H9 (cell line): ENCODE measurements at places on chromosomes 13 and 19. TPM values are rescaled to one million over a fixed set of nuclear protein-coding genes. Genes with fewer than 3 reads are reported as not detected.

DNA sequence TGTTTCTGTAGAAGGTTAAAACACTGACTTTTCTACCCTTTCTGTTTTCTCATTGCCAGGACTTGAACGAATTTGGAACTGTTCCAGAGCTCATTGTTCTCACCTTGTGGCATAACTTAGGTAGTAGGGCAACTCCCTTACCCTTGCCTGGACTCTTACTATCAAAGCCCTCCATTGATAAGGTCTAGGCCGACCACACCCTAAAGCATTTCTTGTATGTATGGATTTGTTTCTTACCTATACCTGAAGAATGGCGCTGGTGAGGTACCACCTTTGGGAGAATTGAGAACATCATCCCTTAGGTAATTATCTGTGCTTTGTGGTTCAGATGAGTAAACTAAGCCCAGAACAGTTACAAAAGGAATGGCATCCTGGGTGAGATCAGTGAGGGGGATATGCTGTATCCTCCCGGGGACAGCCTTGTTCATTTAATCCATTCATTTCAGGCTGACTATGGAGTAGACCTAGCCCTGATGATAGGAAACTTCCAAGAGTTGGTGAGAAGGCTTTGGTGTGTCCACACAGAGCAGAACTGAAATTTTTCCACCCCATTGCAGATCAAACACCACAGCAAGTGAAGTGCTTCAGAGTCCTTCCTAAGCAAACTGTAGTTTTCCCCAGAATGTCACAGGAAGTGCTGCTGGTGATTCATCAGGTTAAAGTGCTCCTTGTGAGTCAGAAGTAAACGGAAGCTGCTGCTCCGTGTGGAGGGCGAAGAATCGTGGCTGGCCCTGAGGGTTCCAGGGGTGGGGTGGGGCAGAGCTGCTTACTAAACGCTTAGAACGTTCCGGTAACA lies 113.0 kb downstream of the TEX26 start:
- H3K4me3 ChIP-seq, result no peak overlapping the region
- no peaks in the 10 kb centered on the region for H3K4me1 ChIP-seq
- H3K27ac ChIP-seq, result no peak overlapping the region
- H3K36me3 ChIP-seq, result no peaks in the 10 kb centered on the region
- H3K27me3 ChIP-seq, result no peaks in the 10 kb centered on the region
- DNase-seq, result no peak

DNA sequence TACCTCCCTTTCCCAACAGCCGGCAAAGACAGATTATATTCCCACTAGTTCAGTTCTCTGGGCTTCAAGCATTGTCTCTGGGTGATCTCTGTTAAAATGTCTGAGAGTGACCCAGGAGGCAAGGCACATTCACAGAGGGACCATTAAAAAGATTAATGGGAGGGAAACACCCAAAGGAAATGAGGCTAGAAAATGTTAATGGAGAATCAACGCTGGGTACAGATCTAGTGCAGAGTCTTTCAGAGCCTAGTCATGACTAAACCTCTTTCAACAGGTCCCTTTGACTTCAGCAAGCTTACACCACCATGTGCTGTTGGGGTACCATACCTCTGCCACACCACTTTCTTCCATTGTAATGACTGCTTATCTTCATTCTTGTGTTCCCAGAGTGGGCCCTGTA lies 358.6 kb downstream of the DCT start:
- no peaks in the 10 kb centered on the region for H3K36me3 ChIP-seq
- no peak for DNase-seq
- no peak overlapping the region for H3K4me3 ChIP-seq

DNA sequence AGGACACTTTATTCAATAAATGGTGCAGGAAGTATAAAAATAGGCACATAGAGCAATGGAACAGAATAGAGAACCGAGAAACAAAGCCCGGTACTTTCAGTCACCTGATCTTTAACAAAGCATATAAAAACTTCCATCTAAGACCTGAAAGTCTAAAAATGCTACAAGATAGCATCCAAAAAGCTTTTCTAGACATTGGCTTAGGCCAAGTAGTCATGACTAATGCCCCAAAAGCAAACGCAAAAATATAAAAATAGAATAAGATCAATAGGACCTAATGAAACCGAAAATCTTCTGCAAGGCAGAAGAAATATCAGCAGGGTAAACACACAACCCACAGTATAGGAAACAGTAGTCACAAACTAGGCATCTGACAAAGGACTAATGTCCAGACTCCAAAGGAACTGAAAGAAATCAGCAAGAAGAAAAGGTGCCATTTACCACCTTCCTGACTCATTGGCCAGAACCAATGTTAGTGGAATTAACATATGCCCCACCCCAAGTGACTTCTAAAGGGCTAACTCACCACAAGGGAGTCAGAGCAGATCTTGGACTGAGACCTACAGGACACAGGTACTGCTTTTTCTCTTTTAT lies 40.8 kb upstream of the CEACAM21 start:
- no peaks in the 10 kb centered on the region for H3K4me1 ChIP-seq
- no peak overlapping the region for H3K27ac ChIP-seq
- DNase-seq, result no peak
- no peaks in the 10 kb centered on the region for H3K36me3 ChIP-seq

GRCh38 chr13:65990684-65991083 lies 1239.5 kb downstream of the PCDH9 start:
- no peaks in the 10 kb centered on the region for H3K36me3 ChIP-seq
- DNase-seq, result no peak
- no peaks in the 10 kb centered on the region for H3K4me1 ChIP-seq
- no peak overlapping the region for H3K4me3 ChIP-seq
- no peak overlapping the region for H3K27ac ChIP-seq

The NLRP4 gene
- not detected in 2 replicates for total RNA-seq

DNA sequence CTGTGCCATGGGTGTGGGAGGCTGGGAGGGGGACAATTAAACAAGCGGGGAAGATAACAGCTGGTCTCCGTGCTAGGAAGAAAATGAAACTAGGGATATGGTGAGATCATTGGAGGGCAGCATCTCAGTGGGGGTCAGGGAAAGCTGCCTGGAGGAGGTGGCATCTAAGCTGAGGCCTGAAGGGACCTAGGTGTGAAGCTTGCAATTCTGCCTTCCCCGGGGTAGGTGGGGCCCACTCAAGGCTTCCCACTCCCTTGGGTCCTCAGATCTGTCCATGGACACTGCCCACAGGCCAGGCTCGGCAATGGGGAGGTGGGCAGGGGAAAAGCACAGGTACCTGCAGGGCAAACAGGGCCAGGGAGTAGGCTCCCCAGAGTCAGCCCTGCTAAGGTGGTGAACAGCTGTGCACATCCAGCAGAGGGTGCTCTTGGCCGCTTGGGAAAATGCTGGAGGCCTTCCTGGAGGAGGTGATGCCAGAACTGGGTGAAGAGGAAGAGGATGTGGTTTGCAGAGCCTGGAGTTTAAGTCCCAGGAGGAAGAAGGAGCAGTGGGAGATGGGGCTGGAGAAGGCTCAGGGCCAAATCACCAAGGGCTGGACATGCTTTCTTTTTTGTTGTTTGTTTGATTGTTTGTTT lies 25.7 kb upstream of the CCNE1 start:
- H3K36me3 ChIP-seq, result no peaks in the 10 kb centered on the region
- peak; percentile 68 for DNase-seq
- no peak overlapping the region for H3K27ac ChIP-seq
- no peaks in the 10 kb centered on the region for H3K27me3 ChIP-seq
- H3K4me1 ChIP-seq, result no peaks in the 10 kb centered on the region
- no peak overlapping the region for H3K4me3 ChIP-seq

DNA sequence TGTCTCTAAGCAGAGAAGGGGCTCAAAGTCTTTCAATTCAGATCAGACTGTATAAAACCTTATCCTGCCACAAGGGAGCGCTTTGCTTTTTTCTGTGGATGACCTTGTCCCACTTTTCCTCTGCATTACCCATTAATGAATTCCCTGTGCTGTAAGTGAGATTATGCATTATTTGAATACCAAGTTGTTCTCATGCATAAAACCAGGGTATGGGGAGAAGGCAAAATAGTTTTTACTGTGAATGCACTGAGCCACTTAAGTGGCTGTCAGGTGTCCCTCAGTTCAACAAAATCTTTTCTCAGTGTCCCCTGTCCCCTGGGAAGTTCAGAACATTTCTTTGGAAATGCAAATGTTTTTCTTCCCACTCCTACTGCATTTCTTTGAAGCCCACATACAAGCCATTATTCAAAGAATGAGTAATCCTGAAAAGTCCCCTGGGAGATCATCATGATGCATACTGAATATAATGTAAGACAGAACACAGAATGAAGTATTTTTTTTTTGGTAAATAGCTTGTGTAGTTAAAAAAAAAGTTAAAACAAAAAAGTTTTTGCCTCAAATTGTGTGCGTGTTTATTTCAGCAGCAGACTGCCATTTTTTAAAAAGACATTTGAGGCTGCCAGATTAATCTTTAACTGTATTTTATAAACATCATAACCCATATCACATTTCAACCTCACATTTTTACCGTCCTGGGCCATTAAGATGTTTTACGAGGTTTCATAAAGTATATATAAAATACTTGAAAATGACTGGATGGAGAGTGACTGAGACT lies 506.7 kb upstream of the PCDH9 start:
- H3K4me1 ChIP-seq, result peaks cover 2% of the 10 kb centered on the region; the same call in 1 of the 2 replicates
- H3K27me3 ChIP-seq, result no peaks in the 10 kb centered on the region
- DNase-seq, result peak; percentile 61
- H3K4me3 ChIP-seq, result no peak overlapping the region

DNA sequence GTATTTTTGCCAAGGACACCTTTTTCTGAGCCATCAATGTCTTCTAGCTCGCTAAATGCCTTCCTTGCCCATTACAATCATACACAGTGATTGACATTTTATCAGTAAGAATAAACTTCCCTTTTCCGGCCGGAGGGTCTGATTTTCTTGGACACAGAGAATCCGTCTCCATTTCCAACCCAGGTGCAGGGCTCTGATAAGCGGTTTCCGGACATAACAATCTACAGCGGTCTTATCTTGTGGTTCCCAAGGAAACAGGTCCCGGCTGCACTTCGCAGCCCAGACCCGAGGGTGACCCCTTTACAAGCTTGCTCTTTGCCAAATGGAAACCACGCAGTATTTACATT lies 5.1 kb upstream of the ZNF77 start:
- no peaks in the 10 kb centered on the region for H3K36me3 ChIP-seq
- H3K4me1 ChIP-seq, result peaks cover 3% of the 10 kb centered on the region; the same call in 1 of the 2 replicates
- no peak for DNase-seq

- no peaks in the 10 kb centered on the region for H3K27me3 ChIP-seq
- no peak overlapping the region for H3K27ac ChIP-seq
- H3K4me3 ChIP-seq, result no peak overlapping the region
- H3K36me3 ChIP-seq, result no peaks in the 10 kb centered on the region
- no peaks in the 10 kb centered on the region for H3K4me1 ChIP-seq
These were observed 569.1 kb downstream of the KCTD12 start for GRCh38 chr13:76316998-76317527.

GRCh38 chr13:63308549-63309165 lies 1893.0 kb upstream of the PCDH20 start:
- H3K27ac ChIP-seq, result no peak overlapping the region
- no peaks in the 10 kb centered on the region; the same call in 2 of the 3 replicates for H3K36me3 ChIP-seq
- H3K4me1 ChIP-seq, result no peaks in the 10 kb centered on the region
- no peak for DNase-seq
- H3K27me3 ChIP-seq, result no peaks in the 10 kb centered on the region

DNA sequence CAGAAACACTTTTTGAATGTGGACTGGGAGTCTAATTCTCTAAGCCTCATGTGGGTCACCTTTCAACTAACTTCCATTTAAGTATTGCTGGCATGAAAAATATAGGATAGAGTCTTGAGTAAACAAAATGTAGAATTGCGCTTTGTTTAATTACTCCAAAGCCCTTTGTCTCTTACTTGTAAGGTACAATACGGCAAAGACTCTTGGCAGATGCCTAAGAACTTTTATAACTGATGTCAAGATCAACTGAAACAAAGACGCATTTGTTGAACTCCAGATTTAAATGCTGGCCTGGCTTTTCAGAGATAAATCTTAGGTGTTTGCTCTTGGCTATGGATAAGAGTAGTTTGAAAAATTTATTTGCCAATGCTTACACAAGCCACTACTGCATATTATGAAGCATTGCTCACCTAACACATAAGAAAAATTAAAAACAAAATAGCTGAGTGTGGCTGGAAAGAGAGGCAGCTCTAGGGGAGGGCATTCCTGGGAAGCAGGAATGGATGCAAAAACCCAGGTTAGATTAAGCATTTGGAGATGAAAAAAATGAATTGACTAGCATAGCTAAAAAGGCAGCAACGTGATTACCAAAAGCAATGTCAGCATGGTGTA lies 107.3 kb upstream of the STARD13 start:
- no peaks in the 10 kb centered on the region for H3K4me1 ChIP-seq
- H3K36me3 ChIP-seq, result no peaks in the 10 kb centered on the region
- H3K27ac ChIP-seq, result no peak overlapping the region
- DNase-seq, result no peak

GRCh38 chr19:52518646-52519045 lies 8.8 kb upstream of the ZNF808 start:
- no peaks in the 10 kb centered on the region for H3K27me3 ChIP-seq
- no peaks in the 10 kb centered on the region; the same call in 2 of the 3 replicates for H3K36me3 ChIP-seq
- H3K4me3 ChIP-seq, result no peak overlapping the region
- no peak overlapping the region for H3K27ac ChIP-seq

DNA sequence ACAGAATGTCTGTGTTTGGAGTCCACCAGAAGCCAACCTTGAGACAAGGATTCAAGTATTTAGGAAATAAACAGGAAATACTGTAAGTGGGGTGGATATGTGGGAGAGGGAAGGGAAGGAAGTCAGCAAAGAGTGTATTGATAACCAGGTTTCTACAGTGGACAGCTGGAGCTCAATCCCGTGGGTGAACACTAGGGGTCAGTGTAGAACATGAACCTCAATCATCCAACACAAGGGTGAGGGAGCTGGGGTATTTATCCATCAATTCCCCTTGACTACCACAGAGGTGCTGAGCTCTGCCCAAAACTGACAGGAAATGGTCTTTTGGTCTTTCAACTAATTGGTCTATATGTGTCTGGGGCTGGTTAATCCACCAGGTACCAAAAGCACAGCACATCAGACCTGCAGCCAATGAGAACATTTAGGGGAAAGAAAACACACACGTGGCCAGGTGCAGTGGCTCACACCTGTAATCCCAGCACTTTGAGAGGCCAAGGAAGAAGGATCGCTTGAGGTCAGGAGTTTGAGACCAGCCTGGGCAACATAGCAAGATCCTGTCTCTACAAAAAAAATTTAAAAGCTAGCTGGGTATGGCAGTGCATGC lies 5.6 kb upstream of the SYDE1 start:
- H3K27me3 ChIP-seq, result no peaks in the 10 kb centered on the region
- H3K27ac ChIP-seq, result no peak overlapping the region
- DNase-seq, result peak; percentile 80
- no peak overlapping the region for H3K4me3 ChIP-seq
- H3K36me3 ChIP-seq, result peaks cover 10% of the 10 kb centered on the region

DNA sequence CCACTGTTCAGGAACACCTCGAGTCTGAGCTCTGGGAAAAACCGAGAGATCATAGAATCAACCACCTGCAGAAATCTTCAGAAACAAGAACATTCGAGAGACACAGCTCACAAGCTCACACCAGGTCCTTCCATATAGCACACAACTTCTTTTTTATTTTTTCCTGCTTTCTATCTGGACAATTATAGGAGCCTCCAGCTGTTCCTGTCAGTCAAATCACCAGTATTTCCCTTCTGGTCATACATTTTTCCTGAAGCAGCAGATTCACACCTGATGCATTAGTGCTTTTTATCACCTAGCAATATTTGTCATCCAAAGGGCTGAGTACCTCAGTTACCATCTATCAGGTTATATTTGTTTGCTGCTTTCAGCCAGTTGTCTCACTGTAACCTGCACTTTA lies 323.5 kb downstream of the FOXO1 start:
- H3K4me1 ChIP-seq, result peaks cover 15% of the 10 kb centered on the region
- no peak overlapping the region for H3K4me3 ChIP-seq
- H3K27ac ChIP-seq, result no peak overlapping the region

The BRME1 gene
- 4.7 and 6.7 TPM in 2 replicates for total RNA-seq
